ENCODE measurements at places on chromosomes 5 and 9.

DNA sequence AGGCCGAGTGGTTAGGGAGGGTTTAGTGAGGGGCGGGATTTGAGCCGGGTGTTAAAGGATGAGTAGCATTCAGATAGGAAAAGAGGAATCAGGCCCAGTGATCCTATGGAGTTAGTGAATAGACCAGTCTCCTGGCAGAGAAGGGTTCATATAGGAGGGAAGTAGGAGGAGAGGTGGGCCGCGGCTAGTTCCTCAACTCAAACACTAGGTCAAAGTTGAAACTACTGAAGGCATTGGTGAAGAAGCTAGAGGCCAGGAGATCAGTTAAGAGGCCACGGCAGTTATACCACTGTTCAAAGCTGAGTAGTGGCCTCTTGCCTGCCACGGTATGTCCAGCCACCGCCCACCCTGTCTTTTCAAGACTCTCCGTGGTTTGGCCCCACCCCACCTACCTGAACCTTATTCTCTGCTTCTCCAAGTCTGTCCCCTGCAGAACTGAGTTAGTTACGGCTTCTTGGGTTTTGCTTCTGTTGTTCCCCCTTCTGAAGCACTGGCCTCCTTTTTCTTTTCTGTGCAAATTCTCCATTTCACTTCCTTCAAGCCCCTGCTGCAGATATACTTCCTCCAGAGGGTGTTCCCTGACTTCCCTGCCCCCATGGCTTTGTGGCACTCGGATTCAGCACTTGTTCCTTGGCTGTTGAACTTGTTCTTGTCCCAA is 1.8 kb downstream of the ZBTB34 start:
- no peak for DNase-seq

GRCh38 chr5:174172566-174172965 is 127.1 kb downstream of the NSG2 start:
- no peak for DNase-seq

GRCh38 chr9:91580136-91580535 is 156.5 kb upstream of the NFIL3 start:
- DNase-seq = no peak

DNA sequence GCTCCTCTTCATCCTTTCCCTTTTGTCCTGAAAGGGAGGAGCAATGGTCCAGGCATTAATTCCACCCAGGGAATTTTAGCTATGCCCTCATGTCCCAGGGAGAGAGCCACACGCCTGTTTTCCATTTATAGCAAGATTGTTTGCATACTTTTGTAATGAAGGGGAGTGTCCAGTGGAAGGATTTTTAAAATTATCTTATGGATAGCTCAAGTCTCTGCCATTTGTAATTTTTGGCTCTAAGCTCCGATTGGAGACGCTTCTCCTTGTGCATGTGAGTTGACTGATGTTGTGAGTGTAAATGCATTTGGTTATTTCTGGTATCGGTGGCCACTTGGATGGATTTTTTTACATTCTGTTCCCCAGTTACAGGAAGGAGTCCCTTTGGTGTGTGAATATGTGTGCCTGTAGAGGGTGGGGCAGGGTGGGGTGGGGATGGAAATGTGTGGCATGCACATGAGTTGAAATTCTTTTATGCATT is 7.2 kb upstream of the RPL26L1 start:
- DNase-seq = no peak

DNA sequence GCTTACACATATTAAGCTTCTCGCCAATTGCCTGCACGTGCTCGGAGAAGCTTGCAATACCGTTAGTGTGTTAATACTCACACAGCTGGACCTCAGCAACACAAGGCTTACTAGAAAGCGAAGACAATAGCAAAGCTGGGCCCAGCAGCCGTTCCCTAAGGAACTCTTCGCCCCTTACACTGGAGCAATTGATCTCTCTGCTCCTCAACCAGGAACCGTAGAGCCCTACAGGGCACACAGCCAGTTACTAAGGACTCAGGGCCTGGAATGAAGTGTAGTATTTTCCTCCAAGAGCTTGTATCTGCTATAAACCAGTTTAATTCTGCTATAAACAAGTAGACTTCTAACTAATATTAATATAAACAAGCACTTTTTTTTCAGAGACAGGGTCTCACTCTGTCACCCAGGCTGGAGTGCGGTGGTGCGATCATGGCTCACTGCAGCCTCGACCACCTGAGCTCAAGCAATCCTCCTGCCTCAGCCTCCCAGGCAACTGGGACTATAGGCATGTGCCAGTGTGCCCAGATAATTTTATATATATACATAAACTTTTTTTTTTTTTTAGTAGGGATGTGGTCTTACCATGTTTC is 67.0 kb upstream of the SIMC1 start:
- DNase-seq = no peak

GRCh38 chr5:124285071-124285470 is 461.4 kb downstream of the ZNF608 start:
- no peak for DNase-seq

GRCh38 chr5:133613184-133613583 is 843 bp upstream of the FSTL4 start:
- DNase-seq = no peak

DNA sequence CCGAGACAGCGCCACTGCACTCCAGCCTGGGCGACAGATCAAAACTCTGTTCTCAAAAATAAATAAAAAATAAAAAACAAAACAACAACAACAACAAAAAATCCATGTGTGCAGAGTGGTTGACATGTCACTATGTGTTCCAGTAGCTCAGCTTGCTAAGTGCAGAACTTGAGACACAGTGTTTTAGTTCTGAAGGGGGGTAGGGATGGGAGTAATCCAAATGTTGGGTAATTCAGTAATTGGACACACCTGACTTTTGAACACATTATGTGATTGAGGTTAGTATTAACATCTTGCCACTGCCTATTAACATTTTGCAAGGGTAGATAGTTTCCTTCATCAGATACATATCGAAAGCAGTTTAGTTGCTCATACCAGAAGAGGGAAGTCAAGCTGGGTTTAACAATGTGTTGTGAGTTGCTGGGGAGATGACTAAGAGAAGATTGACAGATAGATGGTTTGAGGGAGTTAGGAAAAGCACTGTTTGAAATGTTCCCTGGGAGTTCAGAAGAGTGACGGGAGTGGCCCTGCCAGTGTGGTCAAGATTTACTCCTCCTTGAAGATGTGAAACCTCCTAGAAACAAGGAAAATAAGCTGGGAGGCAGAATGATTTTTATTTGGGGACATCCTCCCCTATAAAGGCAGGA is 928 bp downstream of the HACD4 start:
- no peak for DNase-seq

DNA sequence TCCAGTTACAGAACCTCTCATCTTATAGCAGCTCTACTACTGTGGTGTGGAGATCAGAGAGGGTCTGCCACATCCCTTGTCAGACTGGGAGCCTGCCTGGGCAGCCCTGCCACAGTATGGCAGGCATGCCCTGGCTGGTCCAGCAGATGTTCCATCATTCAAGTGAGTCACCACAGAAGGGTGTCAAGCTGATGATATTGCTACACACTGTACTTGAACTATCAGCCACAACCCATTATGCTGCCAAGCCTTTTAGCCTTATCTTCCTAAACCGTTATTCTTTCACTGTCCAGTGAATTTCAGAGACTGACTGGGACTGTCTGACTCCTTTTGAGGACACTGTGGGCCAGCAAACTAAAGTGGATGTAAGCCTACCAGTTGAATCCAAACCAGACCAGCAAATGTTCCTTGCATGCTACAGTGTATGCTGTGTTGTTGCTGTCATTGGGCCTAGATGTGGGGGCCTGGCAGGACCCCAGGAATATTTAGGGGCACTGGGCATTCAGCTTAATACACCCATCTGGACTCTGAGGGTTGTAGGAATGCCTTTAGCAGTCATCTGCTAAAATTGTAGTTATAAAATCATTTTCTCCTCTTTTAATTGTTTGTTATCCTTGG is 202.6 kb downstream of the NR3C1 start:
- DNase-seq = no peak

- DNase-seq = no peak
Observed at GRCh38 chr5:179232091-179232735, 113.0 kb downstream of the ADAMTS2 start.

- DNase-seq = no peak
Observed at GRCh38 chr5:168844016-168844921, 265.1 kb upstream of the PANK3 start.

DNA sequence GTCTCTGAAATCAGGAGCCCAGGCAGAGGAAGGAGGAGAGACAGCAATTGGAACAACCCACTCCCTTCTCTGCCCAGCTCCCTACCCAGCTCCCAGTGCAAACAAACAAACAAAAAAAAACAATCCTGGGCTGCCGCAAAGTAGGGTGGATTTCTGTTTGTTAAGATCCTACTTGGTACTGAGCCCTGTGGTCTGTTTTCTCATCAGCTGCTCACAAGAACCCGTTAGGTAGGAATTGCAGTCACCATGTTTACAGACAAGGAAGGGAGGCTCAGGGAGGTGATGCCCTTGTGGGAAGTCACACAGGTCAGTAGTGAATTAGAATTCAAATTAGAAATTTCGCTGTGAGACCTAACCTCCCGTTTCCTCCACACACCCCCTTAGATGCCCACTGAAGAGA is 128.8 kb upstream of the RAD23B start:
- DNase-seq = no peak

DNA sequence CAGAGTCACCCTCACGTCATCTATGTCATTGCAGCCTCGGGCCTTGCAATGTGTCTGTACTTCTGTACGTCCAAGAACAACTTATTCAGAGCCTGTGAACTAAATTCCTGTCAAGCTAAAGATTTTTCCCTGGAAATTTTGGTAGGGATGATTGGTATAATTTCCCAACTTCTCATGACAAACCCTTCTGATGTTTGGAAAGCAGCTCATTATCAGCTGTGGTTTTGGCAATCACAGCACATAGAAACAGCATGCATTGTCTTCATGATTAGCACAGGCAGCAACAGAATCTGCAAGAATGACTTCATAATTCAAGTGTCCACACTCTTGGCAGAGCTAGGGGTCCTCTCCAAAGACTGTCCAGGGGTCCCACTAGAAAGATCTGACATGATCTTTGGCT is 49.5 kb downstream of the APBA1 start:
- DNase-seq = no peak

GRCh38 chr9:74630228-74630627 is 133.1 kb downstream of the RORB start:
- DNase-seq = no peak

DNA sequence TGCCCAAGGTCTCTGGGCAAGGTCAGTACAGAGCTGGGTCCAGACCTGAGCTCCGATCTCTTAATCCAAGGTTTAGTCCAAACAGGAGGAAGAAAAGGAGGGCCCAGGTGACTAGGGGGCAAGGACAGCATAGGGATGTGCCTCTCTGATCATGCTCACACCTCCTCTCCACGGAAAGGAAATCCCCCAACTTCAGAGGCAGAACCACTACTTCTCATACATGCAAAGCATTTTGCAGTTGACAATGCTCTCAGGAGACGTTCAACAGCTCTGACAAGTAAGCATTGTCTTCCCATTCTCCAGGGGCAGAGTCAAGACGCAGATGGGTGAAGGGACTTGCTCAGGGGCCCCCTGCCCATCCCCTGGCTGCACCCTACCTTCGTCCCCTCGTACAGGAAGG is 8.7 kb upstream of the CORO2A start:
- no peak for DNase-seq

DNA sequence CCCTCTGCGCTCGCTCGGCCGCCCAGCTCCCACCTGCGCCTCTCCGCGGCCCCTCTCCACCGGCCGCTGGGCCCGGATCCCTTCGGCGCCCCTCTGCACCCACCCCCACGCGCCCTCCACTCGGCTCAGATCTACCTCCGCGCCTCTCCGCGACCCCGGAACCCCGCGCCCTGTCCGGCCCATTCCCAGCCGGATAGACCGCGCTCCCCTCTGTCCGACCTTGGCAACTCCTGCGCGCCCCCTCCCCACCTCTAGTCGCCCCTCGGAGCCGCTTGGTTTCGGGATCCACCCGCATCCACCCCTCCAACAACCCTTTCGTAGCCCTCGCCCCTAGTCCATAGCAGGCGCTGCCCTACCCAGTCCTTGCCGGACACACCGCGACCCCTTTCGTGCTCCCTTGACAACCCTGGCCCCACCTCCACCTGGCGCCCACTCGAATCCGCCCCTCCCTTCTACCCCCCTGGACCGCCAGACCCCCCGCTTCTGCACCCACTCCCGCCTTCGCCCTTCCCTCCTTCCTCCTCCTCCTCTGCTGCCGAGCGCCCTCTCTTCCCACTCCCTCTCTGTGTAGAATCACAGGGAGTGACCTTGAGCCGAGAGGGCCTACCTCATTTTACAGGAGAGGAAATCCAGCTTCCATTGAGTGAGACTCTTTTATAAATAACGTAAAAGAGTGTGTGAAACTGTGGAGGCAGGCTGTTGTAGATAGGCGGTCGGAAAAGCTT is 525 bp upstream of the AK3 start:
- no peak for DNase-seq

All from NT2/D1 (cell line).